Activated gamma-delta T cell (primary cell): ENCODE measurements at places on chromosomes 7 and 10.

- no peak for DNase-seq
Measured at GRCh38 chr7:112056409-112056808, 149.8 kb downstream of the DOCK4 start.

- no peak for DNase-seq
Measured at GRCh38 chr7:44162785-44163395, 21.8 kb upstream of the MYL7 start.

- no peak for DNase-seq
Measured at GRCh38 chr7:87564296-87564963, 36.3 kb downstream of the ABCB1 start.

- no peak for DNase-seq
Measured at GRCh38 chr10:10796061-10796773, 221.5 kb upstream of the CELF2 start.

GRCh38 chr7:159201722-159202330 lies 57.2 kb upstream of the VIPR2 start:
- no peak for DNase-seq

- no peak for DNase-seq
Measured at GRCh38 chr10:112816891-112817290, 133.2 kb upstream of the TCF7L2 start.

GRCh38 chr10:20354166-20354565 lies 537.9 kb downstream of the PLXDC2 start:
- DNase-seq, result no peak

GRCh38 chr7:150946421-150947240 lies 31.5 kb downstream of the KCNH2 start:
- DNase-seq, result no peak

DNA sequence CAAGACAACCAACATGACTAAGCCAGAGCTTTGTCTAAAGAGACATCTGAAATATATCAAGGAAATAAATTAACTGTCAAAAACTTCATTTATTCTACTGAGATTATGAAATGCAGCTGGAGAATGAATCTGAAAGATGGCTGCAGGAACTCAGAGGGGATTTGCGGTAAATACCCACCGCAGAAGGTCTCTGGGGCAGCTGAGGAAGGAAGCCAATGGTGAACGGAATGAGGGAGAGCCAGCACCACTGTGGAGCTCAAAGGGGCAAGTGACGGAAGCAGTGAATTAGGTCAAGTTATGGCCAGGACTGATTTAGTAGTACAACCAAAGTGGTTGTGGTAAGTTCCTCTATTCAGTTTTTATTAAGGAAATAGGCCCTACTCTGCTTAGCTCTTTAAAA lies 215.3 kb upstream of the GLI3 start:
- DNase-seq, result no peak

DNA sequence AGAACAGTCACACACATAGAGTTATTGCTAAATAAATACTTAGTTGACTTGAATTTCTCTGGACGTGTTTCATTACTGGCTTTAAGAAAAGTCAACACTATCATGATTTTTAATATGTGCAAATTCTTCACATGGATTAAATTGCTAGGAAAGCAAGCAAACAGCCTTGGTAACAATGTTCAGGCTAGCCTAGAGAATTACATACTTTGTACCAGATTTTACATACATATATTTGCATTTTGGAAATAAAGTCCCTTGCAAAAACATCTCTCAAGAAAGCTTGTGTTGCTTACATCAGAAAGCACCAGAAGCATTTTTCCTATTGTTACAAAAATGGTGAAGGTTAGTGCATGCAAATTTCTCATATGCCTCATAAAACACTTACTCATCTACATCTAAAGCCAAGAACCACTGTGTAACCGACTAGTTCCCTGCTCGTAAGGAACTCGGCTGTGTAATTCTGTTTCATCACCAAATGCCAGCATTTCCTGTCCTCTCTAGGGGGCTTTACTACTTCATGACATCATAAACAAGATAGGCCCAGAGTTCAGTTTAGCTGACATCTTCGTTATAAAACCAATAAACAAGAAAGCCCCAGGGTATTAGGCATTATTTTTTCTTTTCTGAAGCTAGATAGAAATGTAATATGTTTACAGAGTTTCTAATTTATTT lies 87.8 kb downstream of the CFAP58 start:
- DNase-seq, result no peak

DNA sequence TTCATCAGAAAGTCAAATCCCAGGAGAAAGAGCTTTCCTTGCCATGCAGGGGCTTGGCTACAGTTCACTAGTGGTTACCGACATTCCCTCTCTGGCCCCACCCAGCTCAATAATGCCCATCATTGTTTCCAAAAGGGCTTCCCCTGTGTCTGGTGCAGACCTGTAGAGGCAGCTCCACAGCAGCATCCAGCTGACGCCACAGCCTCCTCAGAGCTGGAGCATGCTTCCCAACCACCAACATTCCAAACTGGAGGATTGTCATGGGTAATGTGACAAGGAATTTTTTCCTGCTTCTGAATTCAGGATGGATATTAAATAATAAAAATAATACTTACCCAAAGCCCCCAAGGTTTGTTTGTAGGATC lies 77.4 kb downstream of the ZNF365 start:
- no peak for DNase-seq

- DNase-seq, result no peak
Measured at GRCh38 chr7:17937506-17938120, 2.7 kb downstream of the SNX13 start.

- DNase-seq, result no peak
Measured at GRCh38 chr7:119596651-119597050, 676.3 kb upstream of the KCND2 start.

DNA sequence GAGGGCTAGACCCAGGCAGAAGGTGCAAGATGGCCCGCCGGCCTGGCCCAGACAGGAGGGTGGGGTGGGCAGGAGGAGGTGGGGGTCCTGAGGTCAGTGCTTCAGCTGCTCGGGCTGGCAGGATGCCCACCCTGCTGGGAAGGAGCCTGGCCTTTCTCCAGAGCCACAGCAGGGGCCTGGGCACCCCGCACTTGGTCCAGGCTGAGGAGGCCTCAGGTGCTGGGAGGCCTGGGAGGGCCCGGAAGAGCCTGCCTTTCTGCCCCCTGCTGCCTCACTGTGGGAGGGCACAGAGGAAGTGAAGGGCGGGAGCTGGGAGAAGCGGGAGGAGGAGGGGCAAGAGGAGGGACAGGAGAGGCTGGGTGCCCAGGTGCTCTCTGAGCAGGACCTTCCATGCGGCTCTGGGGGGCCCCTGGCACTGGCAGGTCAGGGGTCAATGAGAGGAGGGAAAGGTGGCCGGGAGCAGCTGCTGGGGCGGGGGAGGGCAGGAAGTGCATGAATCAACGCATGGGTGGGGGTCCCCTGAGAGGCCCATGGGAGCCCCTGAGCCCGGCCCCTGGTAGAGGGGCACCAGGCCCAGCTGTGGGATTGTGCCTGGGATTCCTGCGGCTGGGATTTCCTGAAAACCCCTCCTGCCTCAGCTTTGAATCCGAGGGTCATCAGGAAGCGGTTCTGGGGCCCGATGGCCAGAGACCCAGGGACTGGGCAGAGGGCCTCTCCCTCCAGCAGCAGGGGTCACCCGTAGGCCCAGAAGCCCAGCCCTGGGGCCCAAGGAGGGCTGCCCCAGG lies 49.9 kb downstream of the PWWP2B start:
- DNase-seq, result no peak

GRCh38 chr10:51273574-51273973 lies 199.3 kb downstream of the PRKG1 start:
- no peak for DNase-seq

DNA sequence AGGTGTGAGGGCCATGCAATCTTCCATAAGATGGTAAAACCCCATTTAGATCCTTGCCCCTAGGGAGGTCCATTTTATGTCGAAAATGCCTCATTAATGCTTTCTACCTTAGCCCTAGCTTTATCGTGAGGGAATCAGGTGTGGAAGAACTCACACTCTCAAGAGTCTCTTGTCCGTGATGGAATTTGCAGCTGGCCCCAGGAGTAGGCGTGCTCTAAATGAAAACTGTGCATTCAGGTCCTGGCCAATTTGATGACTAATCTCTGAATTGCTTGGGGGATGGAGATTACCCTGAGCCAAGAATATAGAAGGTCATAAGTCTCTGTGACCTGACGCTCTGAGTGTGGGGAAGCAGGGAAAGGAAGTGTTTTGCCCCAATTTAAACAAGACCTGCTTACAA lies 6.6 kb downstream of the C10orf90 start:
- DNase-seq, result no peak

GRCh38 chr10:60429084-60429849 lies 39.6 kb upstream of the ANK3 start:
- DNase-seq, result no peak

DNA sequence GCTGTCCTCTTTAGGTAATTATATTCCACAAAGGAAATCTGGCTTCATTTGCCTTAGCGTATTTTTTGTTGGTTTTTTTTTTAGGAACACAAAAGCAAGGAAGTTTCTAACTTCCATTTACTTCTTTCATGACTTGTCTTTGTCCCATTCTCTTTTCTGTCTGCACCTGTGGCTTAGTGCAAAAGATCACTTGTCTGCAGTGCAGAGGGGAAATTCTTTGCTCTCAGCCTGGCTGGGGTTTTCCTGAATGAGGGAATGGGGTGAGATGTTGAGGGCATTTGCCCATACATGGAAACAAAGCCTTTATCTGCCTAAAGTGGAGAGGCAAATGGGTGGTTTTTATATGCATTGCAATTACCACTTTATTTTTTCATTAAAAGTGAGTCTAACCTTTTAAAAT lies 361.1 kb upstream of the IGFBP3 start:
- no peak for DNase-seq

DNA sequence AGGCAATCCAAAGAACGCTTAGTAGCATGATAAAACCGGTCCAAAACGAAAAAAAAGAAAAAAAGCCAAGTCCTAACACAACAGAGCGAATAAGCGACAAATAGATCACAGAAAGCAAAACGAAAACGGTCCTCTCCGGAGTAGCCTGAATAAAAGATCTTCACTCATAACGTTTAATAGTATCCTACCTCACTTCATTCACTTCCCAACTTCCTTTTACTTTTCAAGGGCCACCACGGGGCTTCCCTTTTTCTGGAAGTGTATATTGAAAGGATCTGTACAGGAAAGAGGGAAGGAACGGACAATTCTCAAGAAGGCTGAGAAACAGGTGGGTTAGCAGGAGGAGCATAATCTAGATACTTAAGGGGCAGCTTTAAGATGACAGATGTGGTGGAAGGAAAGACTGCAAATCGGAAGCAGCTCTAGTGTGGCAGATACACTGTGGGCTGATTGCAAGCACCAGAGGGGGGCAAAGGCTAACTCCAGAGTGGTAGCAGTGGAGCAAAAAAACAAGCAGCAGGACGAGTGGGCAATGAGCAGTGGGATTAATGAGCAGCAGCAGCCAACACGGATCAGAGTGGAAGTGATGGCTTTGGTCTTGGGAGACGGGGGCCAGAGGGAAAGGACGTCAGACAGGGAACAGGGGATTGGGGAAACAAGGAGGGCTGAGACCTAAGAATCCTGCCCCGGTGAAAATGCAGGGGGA lies 866 bp downstream of the CNOT4 start:
- no peak for DNase-seq

DNA sequence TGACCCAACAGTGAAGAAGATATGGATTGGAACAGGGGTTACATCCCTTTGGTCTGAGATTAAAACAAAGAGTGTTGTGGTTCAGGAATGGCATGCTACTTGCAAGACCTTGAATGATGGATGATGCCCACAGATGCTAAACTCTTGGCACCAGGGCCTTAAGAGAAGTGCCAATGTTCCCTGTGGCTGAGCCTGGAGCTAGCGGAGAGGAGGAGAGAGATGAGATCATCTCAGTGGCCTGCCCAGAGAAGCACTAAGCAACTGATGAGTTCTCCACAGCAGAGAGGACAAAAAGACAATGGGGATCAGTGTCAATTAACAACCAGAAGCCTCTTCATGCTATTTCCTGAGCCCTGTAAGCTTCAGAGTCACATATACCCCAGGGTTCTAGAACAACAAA lies 97.8 kb downstream of the ELAPOR2 start:
- DNase-seq, result no peak

- no peak for DNase-seq
Measured at GRCh38 chr7:33108554-33109004, 625 bp downstream of the RP9 start.

- no peak for DNase-seq
Measured at GRCh38 chr10:20978617-20979016, 81.5 kb upstream of the NEBL start.

- DNase-seq, result no peak
Measured at GRCh38 chr10:126684171-126684745, 13.8 kb upstream of the C10orf90 start.
